Stimulated activated CD8-positive, alpha-beta memory T cell treated with anti-CD3 and anti-CD28 coated beads, Interleukin-4, amount 100 ng/mL, for 1 hour (primary cell): ENCODE measurements at places on chromosomes 4 and X.

DNA sequence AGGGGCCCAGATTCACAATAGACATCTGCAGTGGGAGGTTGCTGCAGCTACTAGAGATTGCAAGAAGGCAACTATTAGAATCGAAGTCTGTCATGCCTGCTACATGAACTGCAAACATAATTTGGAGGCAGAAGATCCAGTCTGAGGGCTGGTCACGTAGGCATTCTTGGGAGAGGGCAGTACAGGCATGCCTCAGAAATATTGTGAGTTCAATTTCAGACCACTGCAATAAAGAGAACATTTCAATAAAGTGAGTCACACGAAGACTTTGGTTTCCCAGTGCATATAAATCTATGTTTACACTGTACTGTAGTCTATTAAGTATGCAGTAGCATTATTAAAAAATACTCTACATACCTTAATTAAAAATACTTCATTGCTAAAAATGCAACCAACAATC is 585.8 kb upstream of the FAT1 start:
- DNase-seq = no peak

- DNase-seq = no peak
These were observed 113.1 kb downstream of the SHROOM4 start for GRCh38 chrX:50700921-50701320.

- no peak for DNase-seq
These were observed 156.2 kb downstream of the GABRB1 start for GRCh38 chr4:47187608-47188007.

DNA sequence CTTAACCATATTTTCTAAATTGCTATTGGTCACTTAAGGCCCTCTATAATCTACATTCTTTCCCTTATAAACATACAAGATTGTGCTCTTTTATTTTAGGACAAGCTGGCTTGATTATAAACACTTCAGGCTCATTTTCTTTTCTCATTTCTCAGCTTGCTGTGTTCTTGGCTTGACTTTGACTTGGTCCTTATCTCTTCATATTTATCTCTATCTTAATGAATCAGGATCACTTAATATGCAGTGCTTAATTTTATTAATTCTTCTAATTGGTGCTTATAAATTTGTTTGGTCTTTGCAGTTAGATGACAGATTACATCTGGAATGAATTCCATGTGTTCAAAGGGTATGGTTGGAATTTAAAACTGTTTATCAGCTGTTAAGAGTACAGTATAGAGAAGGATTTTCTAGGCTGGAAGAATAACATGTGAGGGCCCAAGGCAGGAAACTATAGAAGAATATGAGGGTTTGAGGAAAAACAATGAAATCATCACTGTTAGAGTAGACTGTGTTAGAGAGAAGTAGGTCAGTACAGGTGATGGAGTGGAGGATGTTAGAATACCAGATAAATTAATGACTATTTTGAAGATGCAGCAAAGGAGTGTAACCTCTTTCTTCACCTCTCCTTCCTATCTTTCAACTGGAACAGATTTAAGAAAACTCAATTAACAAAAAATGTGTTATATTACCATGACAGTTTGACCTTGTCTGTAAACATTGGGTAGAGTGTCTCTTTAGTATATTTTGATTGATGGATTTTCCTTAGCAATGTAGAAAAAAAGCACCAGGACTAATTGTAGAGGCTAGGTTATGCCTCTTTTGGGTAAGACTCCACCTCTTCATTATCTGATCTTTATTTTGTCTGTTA is 169.6 kb downstream of the RAPGEF2 start:
- DNase-seq = no peak
